ENCODE measurements at places on chromosomes 3 and 15.

DNA sequence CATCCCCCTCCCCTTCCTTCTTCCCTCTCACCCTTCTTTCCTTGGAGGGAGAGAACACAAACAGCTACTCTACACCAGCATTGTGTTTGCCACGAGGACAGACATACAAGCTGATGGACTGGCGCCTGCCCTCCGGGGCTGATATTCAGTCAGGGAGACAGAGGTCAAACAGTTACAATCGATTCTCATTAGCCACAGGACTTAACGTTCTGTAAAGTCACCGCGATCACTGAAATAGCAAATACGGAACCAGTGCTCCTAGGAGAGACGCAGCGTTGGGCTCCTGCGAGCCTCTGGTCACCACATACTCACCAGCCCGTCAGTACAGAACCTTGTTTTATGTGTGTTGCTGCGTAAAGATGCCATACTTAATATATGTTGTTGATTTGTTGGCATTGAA lies 108.8 kb downstream of the LRRK1 start:
- peak; percentile 26 for DNase-seq
- H3K27ac ChIP-seq = no peak overlapping the region
- H3K36me3 ChIP-seq = 0 out of 2 replicates have a peak, but pooled peaks cover 6% of the 10 kb centered on the region
- no peak overlapping the region for H3K4me3 ChIP-seq
- H3K27me3 ChIP-seq = no peaks in the 10 kb centered on the region

GRCh38 chr3:46925585-46925934 lies 48.0 kb downstream of the PTH1R start:
- H3K27ac ChIP-seq = no peak overlapping the region
- H3K4me1 ChIP-seq = no peaks in the 10 kb centered on the region
- no peak overlapping the region for H3K4me3 ChIP-seq
- H3K36me3 ChIP-seq = peaks cover 71% of the 10 kb centered on the region
- no peaks in the 10 kb centered on the region for H3K27me3 ChIP-seq
- peak; percentile 19 for DNase-seq

- H3K4me3 ChIP-seq = no peak overlapping the region
- H3K4me1 ChIP-seq = no peaks in the 10 kb centered on the region
- DNase-seq = no peak
Measured at GRCh38 chr3:129975705-129976048, 1.2 kb downstream of the TRH start.

- no peaks in the 10 kb centered on the region for H3K27me3 ChIP-seq
- H3K4me3 ChIP-seq = no peak overlapping the region
- H3K4me1 ChIP-seq = no peaks in the 10 kb centered on the region
- no peak for DNase-seq
- peaks cover 30% of the 10 kb centered on the region for H3K36me3 ChIP-seq
Measured at GRCh38 chr15:71999807-72000206, 118.1 kb downstream of the MYO9A start.

- no peaks in the 10 kb centered on the region for H3K27me3 ChIP-seq
- no peaks in the 10 kb centered on the region for H3K4me1 ChIP-seq
- no peak overlapping the region for H3K4me3 ChIP-seq
- DNase-seq = peak; percentile 38
Measured at GRCh38 chr3:52228266-52228665, 2.8 kb upstream of the TLR9 start.

- no peaks in the 10 kb centered on the region for H3K27me3 ChIP-seq
- no peak for DNase-seq
- no peaks in the 10 kb centered on the region for H3K36me3 ChIP-seq
- peaks cover 13% of the 10 kb centered on the region for H3K4me1 ChIP-seq
Measured at GRCh38 chr3:149448331-149448831, 26.1 kb upstream of the TM4SF4 start.

GRCh38 chr3:103195216-103195615 lies 760.4 kb downstream of the ZPLD1 start:
- no peaks in the 10 kb centered on the region for H3K4me1 ChIP-seq
- H3K36me3 ChIP-seq = no peaks in the 10 kb centered on the region
- no peak overlapping the region for H3K4me3 ChIP-seq
- DNase-seq = no peak
- H3K27me3 ChIP-seq = no peaks in the 10 kb centered on the region

DNA sequence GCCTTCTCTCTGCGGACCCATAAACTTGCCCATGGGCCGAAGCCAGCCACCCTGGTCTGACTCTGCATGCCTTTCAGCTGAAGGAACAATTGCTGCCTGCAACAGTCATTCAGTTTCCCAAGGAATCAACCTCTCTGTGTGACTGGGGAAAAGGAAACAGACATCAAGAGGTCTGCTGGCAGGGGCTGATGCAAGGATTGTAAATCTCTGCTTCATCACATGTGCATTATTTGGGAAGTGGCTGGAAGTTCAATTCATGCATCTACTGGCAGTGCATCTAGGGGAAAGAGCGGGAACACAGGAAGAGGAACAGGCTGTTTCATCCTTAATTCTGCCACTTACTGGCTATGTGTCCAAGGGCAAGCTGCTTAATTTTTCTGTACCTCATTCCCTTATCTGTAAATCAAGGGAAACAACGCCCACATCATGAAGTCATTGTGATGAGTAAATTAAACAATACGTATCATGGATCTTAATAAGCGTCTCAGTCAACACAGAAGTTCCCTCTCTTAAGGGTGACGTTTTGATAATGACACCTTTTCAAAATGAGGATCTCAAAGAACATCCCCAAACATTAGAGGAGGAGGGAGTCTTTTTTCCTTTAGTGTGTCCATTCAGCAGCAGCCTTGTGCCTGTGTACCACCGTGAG lies 17.4 kb upstream of the ADPGK start:
- H3K36me3 ChIP-seq = no peaks in the 10 kb centered on the region
- no peak overlapping the region for H3K27ac ChIP-seq
- peaks cover 29% of the 10 kb centered on the region for H3K27me3 ChIP-seq
- H3K4me1 ChIP-seq = no peaks in the 10 kb centered on the region
- no peak overlapping the region for H3K4me3 ChIP-seq
- DNase-seq = no peak

DNA sequence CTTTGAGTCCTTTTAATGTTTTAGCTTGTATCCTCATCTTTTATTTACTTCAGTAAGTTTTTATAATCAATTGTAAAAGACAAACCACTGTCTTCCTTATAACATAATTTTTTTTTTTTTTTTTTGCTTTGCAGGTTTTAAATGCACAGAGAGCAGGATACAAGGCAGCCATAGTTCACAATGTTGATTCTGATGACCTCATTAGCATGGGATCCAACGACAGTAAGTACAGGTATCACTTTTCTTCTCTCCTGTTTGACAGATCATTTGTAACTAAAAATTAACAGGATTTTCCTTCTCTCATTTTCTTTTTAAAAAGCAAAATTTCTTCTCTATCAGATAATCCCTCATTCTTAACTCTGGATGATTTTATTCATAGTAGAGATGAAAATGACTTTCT lies 75.4 kb downstream of the PFN2 start:
- DNase-seq = no peak
- H3K27me3 ChIP-seq = no peaks in the 10 kb centered on the region
- no peak overlapping the region for H3K27ac ChIP-seq

DNA sequence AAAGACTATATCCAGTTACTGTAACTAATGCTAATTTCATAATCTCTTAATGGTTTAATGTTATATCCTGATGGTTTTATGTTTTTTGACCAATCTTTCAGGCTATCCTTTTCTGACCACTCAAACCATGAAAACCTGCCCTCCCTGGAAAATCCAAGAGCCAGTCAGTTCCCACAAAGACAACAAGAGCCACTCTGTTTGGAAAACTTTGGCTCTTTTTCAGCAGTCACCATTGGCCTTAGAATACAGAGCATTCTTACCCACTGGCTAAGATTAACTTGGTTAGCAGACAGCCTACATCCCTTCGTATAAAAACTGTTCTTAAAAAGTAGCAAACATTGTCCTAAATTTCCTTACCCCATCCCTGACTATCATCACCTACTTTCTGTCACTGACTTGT lies 32.9 kb downstream of the ALCAM start:
- H3K27ac ChIP-seq = peak overlapping the region; percentile 98
- no peak for DNase-seq
- peaks cover 58% of the 10 kb centered on the region for H3K4me1 ChIP-seq
- H3K27me3 ChIP-seq = no peaks in the 10 kb centered on the region

GRCh38 chr3:134527037-134527436 lies 41.2 kb downstream of the CEP63 start:
- H3K4me1 ChIP-seq = no peaks in the 10 kb centered on the region
- DNase-seq = peak; percentile 49
- no peak overlapping the region for H3K27ac ChIP-seq
- no peak overlapping the region for H3K4me3 ChIP-seq
- no peaks in the 10 kb centered on the region for H3K36me3 ChIP-seq

DNA sequence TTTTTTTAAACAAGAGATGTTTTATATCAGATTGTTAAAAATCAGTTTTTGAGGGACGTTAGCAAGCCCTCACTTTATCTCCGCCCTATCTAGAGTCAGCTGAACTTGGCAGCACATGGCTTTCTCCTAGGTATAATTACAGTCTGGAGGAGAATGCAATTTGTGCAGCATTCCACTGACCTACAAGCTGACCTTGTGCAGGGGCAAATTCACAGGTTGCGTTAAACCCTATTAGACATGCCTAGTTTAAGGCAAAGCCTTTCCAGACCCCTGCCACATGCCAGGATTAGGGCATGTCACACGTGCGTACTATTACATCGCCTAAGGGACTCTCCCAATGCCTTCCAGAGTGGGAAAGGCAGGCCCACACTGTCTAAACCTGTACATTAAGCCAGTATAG lies 224.0 kb downstream of the GREM1 start:
- no peaks in the 10 kb centered on the region for H3K27me3 ChIP-seq
- H3K4me3 ChIP-seq = no peak overlapping the region
- H3K4me1 ChIP-seq = no peaks in the 10 kb centered on the region
- DNase-seq = no peak
- no peak overlapping the region for H3K27ac ChIP-seq
- H3K36me3 ChIP-seq = no peaks in the 10 kb centered on the region

DNA sequence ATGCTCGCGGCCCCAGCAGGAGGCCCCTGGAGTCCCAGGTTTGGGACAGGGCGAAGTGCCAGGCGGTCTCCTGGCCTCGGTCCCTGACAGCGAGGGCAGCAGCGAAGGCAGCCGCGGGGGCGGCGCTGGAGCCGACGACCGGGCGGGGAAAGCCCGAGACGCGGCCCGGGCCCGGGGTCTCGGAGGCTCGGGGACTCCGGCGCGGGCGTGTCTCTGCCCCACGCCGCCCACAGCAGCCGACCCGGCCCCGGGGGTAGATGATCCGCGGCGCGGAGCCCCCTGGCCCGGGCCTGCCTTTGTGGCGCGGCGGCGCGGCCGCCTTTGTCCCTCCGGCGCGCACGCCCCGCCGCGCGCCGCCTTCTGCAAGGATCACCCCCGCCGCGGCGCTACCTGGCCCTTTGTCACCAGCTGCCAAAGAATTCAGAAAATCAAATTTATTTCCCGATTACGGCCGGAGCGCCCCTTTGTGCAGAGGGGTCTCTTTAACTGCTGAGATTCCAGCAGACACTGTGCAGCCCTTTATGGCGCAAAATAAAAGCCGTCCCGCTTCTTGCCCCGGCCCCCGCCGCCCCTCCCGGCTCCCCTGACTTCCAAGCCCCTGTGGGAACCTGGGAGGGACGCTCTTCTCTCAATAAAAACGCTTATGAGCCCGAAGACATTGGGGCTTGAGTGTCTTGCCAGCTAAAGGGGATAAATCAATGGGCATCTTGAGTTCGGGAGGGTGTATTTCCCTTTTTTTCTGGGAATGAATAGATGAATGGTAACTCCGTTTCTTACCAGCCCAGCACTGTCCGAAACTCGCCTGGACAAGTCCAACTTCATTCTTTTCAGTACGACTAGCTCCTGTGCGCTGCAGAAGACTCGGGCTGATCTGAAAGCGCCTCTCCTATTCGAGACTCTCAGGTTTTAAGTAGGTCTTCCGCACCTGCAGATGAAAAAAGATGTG lies 68.4 kb downstream of the HES1 start:
- H3K4me1 ChIP-seq = peaks cover 7% of the 10 kb centered on the region
- H3K27ac ChIP-seq = no peak overlapping the region
- DNase-seq = no peak
- no peaks in the 10 kb centered on the region for H3K27me3 ChIP-seq
- H3K4me3 ChIP-seq = peak overlapping the region; percentile 55

- no peak overlapping the region for H3K27ac ChIP-seq
Measured at GRCh38 chr15:94175420-94175819, 55.9 kb upstream of the MCTP2 start.

DNA sequence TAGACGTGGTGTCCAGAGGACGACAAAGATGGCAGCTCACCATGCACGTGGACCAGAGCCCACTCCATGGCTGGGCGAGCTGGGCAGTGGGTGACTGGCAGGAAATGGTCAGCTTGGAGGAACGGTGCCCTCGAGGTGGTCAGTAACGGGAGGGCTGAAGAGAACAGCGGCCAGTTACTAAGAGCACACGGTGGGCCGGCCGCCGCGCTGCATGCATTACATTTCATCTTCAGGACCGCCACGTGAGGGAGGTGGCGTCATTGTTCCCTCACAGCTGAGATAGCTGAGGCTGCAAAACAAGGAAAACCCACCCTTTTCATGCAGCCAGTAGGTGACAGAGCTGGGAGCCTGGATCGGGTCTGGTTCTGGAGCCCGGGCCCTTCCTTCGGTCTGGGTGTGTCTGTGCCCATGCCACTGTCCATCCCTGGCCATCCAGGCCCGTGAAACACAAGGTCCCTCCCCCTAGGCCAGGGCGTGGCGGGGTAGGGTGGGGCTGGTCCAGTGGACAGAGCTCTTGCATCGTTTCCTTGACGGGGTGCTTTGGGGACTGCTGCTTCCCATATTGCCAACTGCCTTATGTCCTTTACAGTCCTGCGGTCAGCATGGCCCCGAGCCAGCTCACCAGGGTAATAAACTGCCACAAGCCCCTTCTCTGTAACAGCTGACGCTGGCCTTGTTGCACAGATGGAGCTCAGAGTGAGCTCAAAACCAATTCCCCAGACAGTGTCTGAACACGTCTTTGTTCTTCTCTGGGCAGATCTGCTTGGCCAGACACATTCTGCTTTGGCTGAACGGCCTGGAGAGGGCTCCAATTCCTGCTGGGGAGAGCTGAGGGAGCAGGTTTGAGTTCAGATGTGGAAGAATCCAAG lies 51.8 kb downstream of the RGMA start:
- no peak overlapping the region for H3K27ac ChIP-seq
- no peaks in the 10 kb centered on the region for H3K27me3 ChIP-seq
- H3K4me1 ChIP-seq = no peaks in the 10 kb centered on the region
- no peaks in the 10 kb centered on the region for H3K36me3 ChIP-seq
- DNase-seq = peak; percentile 72

- no peaks in the 10 kb centered on the region for H3K27me3 ChIP-seq
- no peak overlapping the region for H3K27ac ChIP-seq
- peaks cover 2% of the 10 kb centered on the region for H3K4me1 ChIP-seq
- no peak overlapping the region for H3K4me3 ChIP-seq
- DNase-seq = peak; percentile 85
Measured at GRCh38 chr15:101006931-101007691, 88.0 kb downstream of the LRRK1 start.

All from RWPE2 (cell line).